ENCODE measurements at places on chromosomes 12 and 14. TPM values are rescaled to one million over a fixed set of nuclear protein-coding genes. Genes with fewer than 3 reads are reported as not detected.
A peak's percentile ranks its signal among the peaks of the same experiment; 100 is the strongest.

The IAPP gene
- total RNA-seq = not detected

The ANKRD33 gene
- total RNA-seq = not detected

DNA sequence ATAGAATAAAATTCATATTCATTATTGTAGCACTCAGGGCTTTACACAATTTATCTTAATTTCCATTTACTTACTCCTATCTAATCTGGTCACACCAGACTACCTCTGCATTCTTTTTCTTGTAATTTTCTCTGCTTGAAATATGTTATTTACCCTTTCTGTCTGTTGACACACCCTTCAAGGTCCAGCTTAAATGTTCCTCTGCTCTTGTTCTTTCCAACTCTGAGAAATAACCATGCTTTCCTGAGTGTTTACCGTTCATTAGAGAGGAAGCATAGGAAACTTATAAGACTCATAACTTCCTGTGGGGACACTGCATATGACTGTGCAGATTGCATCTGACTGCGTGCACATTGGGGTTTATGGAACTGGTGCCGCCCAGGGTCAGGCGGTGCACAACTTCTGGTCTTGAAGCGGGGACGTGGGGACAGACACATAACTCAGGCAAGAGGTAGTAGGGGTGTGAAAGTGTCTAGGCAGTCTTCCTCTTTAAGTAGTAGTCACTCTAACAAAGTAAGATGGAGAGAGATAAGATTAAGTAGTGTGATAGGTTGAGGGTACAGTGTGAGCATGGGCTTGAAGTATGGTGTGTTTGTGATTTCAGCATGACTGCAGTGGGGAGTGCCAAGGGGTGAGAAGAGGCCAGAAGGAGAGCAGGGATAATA is 42.6 kb upstream of the FOXJ2 start:
- H3K27me3 ChIP-seq = no peaks in the 10 kb centered on the region
- DNase-seq = peak; percentile 85
- H3K27ac ChIP-seq = peak overlapping the region; percentile 82
- H3K4me1 ChIP-seq = peaks cover 94% of the 10 kb centered on the region

DNA sequence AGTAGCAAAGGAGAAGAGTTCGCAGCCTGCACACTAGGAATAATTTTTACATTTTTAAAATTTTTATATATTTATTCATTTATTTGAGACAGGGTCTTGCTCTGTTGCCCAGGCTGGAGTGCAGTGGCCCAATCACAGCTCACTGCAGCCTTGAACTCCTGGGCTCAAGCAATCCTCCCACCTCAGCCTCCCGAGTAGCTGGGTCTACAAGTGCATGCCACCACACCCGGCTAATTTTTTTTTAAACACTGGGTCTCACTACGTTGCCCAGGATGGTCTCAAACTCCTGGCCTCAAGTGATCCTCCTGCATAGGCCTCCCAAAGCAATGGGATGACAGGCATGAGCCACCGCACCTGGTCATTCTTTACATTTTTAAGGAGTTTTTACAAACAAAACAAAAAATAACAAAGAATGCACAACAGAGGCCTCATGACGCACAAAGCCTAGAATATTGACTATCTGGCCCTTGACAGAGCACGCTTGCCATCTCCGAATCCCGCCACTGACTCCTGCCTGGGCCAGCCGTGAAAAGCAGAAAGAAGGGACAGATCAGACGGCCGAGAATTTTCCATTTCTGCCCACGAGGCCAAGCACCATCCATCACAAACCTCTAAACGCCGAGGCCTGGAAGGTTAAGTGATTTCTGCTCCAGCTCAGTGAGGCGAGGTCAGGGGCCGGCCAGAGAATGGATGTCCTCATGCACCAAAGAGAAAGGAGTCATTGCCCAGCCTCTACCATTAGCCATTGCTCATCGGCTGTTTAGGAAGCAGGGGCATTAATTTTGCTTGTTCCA is 120.0 kb downstream of the SCARB1 start:
- H3K27me3 ChIP-seq = no peaks in the 10 kb centered on the region
- peaks cover 12% of the 10 kb centered on the region for H3K4me1 ChIP-seq
- no peaks in the 10 kb centered on the region for H3K36me3 ChIP-seq
- DNase-seq = no peak
- H3K27ac ChIP-seq = no peak overlapping the region

GRCh38 chr12:121060149-121061001 is 21.3 kb upstream of the OASL start:
- no peak overlapping the region for H3K4me3 ChIP-seq
- no peaks in the 10 kb centered on the region for H3K4me1 ChIP-seq
- DNase-seq = peak; percentile 42
- no peaks in the 10 kb centered on the region for H3K36me3 ChIP-seq
- H3K27me3 ChIP-seq = no peaks in the 10 kb centered on the region

- peaks cover 12% of the 10 kb centered on the region for H3K4me1 ChIP-seq
- no peak for DNase-seq
- no peaks in the 10 kb centered on the region for H3K27me3 ChIP-seq
- no peak overlapping the region for H3K27ac ChIP-seq
These were observed 465 bp downstream of the ADSS1 start for GRCh38 chr14:104724407-104724980.

DNA sequence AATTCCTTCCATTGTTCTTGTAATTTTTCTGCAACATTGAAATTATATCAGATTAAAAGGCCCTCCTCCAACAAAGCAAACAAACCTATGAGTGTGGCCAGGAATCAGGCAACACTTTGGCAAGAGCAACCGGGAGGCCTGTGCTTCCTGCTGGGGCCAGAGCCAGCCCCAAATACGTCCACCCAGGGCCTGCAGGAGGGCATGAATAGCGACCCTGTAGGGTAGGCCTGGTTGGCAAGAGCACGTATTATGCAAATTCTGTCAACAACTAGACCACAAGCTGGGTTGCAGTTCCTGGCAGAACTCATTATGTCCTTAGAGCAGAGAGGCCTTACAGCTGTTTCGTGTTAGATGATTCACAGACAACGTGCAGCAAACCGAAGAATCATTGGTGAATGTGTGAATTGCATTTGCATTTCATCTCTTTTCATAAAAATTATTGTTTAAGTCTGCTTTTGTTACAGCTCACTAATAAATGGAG is 26.9 kb upstream of the LGALS3 start:
- peak overlapping the region; percentile 99 for H3K27ac ChIP-seq
- peaks cover 35% of the 10 kb centered on the region for H3K4me1 ChIP-seq
- DNase-seq = no peak

DNA sequence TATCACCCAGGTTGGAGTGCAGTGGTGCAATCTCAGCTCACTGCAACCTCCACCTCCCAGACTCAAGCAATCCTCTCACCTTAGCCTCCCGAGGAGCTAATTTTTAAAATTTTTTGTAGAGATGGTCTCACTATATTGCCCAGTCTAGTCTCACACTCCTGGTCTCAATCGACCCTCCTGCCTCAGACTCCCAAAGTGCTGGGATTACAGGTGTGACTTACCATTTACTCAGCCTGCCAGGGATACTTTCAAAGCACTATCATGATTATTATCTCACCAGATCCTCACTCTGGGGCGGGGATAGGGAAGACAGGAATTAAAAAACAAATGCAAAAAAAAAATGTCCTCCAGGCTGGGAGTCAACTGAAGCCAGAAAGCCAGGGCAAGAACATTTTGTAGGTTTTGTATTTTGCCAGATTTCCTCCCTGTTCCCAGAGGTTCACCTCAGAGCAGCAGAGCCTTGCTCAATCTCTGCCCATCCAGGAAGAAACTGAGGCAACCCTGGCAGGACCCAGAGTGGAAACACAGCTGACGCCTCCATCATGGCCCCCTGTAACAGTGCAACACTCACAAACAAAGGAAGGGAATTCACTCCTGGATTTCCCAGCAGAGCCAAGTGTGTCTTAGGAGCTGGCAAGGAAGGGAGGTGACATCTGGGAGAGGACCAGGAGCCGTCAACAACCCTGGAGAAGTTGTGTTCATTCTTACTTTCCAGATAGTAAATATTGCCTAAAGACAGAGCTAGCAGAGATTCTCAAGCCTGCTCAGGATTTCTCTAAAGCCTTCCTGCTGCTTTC is 73.9 kb downstream of the IRF2BPL start:
- no peak overlapping the region for H3K27ac ChIP-seq
- H3K36me3 ChIP-seq = no peaks in the 10 kb centered on the region
- no peak for DNase-seq
- peaks cover 11% of the 10 kb centered on the region for H3K4me1 ChIP-seq
- H3K27me3 ChIP-seq = no peaks in the 10 kb centered on the region
- no peak overlapping the region for H3K4me3 ChIP-seq

The CLEC4C gene
- total RNA-seq = not detected

The CRACR2A gene
- total RNA-seq = 15.4 TPM

GRCh38 chr12:102503056-102503681 is 22.8 kb upstream of the IGF1 start:
- no peak overlapping the region for H3K4me3 ChIP-seq
- H3K36me3 ChIP-seq = no peaks in the 10 kb centered on the region
- H3K27ac ChIP-seq = no peak overlapping the region

The DEPDC4 gene
- total RNA-seq = 3.9 TPM

DNA sequence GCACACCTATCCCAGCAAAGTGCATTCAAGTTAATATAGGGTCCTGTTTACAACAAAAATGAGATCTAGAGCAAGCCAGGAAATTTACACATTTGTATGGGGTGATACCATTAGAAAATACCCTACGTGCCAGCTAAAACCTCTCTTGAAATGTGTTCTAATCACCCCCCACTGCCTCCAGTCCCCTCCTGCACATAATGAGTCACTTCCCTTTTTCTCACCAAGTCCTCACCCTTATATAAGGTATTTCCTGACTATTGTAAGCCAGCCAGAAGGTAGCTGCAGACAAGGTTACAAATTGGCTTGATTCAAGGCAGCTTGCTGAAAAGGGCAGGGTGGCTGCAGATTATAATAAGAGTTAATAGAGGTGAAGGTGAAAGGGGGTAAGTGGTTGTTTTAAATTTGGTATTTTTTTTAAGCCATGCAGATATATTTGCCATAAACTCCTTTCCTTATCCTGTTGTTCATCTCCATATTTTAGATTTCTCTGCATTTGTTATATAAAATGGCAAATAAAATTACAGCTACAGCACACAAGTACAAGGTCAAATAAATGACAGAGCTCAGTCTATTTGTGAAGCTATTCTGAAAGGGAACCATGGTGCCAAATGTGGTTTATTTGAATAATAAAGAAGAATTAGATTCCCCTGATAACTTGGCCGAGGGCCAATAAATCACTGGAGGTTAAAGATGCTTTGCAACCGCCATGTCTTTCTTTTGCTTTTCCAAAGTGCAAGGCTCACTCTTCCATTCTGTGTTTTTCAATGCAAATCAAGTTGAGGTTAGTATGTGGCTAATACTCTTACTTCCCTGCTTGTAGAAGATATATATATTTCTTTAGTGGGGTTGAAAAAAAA is 385.9 kb downstream of the EGLN3 start:
- no peak for DNase-seq
- no peaks in the 10 kb centered on the region for H3K27me3 ChIP-seq
- no peaks in the 10 kb centered on the region for H3K36me3 ChIP-seq
- peaks cover 15% of the 10 kb centered on the region for H3K4me1 ChIP-seq
- no peak overlapping the region for H3K4me3 ChIP-seq

GRCh38 chr14:44589180-44589579 is 82.1 kb upstream of the FSCB start:
- no peaks in the 10 kb centered on the region for H3K36me3 ChIP-seq
- H3K4me1 ChIP-seq = no peaks in the 10 kb centered on the region
- H3K27ac ChIP-seq = no peak overlapping the region

The STAT6 gene
- total RNA-seq = 44.2 TPM

GRCh38 chr12:98374007-98374406 is 141.4 kb upstream of the TMPO start:
- H3K36me3 ChIP-seq = no peaks in the 10 kb centered on the region
- no peak overlapping the region for H3K27ac ChIP-seq
- no peaks in the 10 kb centered on the region for H3K4me1 ChIP-seq
- H3K27me3 ChIP-seq = no peaks in the 10 kb centered on the region
- DNase-seq = no peak

- no peak for DNase-seq
- no peak overlapping the region for H3K4me3 ChIP-seq
- no peaks in the 10 kb centered on the region for H3K36me3 ChIP-seq
These were observed 39.6 kb upstream of the ITPR2 start for GRCh38 chr12:26872625-26873024.

The PRH2 gene
- not detected for total RNA-seq

The PLXNC1 gene
- total RNA-seq = 41.3 TPM

DNA sequence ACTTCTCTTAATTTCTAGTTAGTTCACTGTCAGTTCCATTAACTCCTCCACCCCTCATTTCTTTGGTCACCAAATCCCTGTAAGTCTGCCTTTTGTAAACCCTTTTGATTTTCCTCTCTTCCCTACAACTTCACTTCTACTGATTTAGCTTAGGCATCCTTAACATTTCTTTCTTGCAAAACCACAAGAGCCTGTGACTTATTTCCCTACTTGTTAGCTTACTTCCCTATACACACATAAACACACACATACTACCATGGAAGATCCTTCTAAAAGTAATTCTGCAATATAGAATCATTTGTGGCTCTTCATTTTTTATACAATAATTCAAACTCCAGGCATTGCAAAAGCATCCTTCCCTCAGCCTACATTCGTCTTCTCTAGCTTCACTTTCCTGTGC is 494.3 kb upstream of the USP15 start:
- no peaks in the 10 kb centered on the region for H3K27me3 ChIP-seq
- no peak for DNase-seq
- H3K27ac ChIP-seq = no peak overlapping the region
- no peak overlapping the region for H3K4me3 ChIP-seq
- no peaks in the 10 kb centered on the region for H3K36me3 ChIP-seq

GRCh38 chr14:20412876-20413743 is at the start of gene TEP1:
Gene TEP1 (minus strand): TSS chr14:20413501. CDS start chr14:20408439, 5,062 bp downstream.
- H3K27me3 ChIP-seq = no peaks in the 10 kb centered on the region
- peak within 1 kb of the TSS; percentile 93 for H3K27ac ChIP-seq
- H3K4me3 ChIP-seq = peak within 1 kb of the TSS; percentile 97

DNA sequence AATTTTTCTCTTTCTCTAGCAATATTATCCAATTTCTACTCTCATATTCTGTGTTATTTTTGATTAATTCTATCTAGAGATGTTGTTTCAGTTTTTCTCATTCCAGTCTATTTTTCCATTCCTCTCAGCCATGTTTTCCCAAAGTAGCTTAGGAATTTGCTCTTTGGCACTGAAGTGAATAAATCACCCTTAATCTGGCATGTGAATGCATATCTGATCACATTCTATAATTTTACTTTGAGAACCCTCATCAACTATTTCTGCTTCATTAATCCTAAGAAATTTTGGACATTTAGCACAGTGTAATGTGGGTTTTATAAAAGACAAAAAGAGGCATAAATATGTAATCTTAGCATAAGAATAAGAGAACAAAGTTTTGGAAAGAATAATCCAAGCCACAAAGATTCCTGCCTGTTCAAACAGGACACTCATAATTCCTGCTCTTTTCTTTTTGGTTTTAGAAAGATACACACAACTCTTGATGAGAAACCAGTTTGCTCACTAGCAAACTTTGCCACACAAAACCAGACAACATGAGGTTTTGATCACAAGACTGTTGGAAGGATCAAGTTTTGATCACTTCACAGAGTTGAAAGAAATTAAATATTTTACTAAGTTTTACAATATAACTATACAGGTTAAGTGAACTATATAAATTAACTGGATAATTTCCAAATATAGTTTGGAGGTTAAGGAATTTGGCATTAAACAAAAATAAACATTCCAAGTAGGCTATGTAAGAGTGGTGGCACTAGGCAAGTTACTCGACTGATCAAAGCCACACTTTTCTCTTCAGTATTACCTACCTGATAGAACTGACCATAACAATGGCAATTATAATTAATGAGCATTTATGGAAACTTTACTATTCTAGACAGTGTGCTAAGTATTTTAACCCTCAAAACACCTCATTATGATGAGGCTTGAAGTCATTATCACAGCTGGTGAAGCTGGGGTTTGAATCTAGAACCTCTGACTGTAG is 226.6 kb upstream of the TMTC1 start:
- H3K4me3 ChIP-seq = no peak overlapping the region
- DNase-seq = no peak
- H3K27ac ChIP-seq = no peak overlapping the region
- H3K36me3 ChIP-seq = no peaks in the 10 kb centered on the region

Data from Caco-2 (cell line).